ENCODE measurements at places on chromosomes 6 and 20.

DNA sequence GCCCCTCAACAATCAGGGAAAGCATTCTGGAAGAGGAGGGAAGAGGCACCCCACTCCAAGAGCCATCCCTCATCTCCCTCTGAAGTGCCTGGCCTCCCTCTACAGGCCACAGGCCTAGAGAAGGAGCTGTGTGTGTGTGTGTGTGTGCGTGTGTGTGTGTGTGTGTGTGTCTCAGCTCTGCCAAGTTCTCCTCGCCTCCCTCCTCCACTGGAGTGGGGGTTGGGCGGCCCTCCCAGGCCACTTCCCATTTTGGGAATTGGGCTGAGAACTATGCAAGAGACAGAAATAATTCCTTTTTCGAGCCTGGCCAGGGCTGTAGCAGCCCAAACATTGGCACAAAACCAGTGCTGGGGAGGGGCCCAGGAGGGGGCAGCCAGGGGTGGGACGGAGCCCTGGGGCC, 35.7 kb downstream of the KCNB1 start:
- peak; percentile 6 for DNase-seq

DNA sequence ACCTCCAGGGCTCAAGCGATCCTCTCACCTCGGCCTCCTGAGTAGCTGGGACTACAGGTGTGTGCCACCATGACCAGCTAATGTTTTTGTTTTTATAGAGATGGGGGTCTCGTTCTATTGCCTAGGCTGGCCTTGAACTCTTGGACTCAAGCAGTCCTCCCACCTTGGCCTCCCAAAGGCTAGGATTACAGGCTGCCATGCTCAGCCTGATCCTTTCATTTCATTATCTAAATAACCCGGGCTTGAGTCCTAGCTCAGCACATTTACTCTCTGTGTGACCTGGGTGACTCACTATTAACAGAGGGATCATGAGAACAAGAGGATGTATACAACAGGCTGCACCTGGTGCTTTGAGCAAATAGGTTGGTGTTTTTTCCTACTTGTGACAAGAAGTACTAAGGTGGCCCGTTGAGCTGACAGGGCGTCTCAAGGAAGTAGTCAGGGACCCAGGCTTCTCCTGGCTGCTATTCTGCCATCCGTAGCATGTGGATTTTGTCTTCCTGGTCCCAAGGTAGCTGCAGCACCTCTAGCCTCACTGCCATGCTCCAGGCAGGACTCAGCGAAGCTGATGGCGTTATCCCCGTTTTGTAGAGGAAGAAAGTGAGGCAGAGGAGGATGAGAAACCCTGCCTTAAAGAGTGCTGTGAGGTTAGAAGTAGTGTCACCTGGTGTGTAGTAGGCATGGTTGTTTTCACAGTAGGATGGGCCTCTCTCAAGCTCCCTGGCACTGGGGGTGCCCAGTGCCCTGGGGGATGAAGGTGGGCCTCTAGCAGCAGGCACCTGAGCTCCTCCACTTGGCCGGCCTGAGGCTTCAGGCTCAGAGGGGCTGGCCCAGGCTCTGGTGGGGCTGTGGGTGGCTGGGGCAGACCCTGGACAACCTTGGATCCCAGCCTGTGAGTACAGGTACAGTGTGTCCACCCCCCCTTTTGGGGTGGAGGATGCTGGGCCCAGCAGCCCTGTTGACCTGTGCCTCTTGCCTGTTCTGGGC, 62.4 kb downstream of the ADNP start:
- DNase-seq, result no peak

GRCh38 chr6:30876039-30876730, 8.1 kb upstream of the DDR1 start:
- DNase-seq, result no peak

GRCh38 chr6:38818691-38819090, 103.6 kb downstream of the DNAH8 start:
- no peak for DNase-seq

DNA sequence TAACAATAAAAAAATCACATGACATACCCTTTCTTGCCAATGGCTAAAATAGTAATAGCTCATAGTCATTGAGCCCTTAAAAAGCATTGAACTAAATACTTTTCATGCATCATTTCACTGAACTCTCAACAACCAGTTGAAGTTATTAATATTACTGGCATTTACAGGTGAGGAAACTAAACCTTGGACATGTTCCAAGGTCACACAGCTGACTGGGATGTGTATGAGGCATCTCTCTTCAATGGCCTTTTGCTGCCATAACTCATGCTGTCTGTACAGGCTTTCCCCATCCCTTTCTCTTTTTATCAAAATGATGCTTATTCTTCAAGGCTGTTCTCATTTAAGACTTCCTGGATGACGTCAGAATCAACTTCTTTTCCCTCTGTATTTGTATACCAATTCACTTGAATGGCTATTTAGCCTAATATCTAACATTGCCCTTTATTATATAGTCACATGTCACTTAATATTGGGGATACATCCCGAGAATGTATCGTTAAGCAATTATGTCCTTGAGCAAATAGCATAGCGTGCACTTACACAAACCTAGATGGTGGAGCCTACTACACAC, 476.4 kb downstream of the KIF16B start:
- DNase-seq, result no peak

DNA sequence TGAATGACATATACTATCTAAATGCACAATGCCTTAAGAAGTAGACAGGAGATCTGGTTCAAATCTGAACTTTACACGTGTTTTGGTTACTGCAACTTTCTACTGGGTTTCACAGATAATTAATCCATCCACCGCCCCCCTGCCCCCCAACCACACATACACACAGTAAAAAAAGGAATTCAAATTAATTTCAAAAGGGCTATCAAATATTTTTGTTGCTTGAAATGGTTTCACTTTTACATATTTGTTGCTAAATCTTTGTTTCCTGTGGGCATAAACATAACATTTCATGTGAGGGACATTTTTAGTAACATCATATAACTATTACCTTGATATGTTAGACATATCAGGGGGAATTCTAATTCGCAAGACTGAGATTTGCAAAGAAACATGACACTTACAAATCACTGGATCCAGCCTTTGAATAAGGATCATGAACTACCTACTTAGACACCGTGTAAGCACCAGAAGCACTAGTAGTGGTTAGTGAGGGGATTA, 7.5 kb downstream of the NEDD9 start:
- DNase-seq, result no peak

DNA sequence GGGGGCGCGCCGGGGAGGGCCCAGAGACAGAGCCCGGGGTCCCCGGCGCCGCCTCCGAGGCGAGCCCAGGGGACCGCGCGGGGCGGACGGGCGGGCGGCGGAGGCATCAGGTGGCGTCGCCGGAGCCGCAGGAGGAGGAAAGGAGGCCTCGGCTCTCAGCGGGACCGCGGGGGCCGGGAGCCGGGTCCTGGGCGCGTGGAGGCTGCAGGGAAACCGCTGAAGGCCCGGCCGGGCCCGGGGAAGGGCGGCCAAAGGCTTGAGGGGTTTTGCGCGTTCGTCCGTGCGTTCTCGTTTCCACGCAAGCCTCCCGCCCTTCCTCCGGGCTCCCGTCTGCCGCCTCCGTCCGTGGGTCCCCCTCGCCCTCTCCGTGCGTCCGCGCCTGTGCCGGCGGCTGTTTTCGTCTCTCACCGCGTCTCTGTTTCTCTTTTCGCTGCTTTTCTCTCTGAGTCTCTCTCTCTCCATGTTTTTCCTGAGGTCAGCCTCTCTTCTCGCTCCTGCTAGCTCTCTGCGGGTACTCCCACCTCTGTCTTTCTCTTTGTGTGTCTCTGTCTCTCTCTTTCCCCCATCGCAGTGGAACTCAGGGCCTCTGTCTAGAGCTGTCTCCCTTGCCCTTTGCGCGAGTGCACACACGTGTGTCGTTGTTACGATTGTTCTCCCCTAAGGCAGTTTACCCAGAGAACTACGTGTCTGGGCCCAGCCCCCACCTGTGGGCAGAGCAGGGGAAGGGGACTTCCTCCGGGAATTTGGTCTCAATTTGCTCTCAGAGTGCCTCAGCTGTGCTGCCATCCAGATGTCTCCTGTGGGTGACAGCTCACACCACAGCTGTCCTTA, 2.1 kb downstream of the IRF4 start:
- no peak for DNase-seq

DNA sequence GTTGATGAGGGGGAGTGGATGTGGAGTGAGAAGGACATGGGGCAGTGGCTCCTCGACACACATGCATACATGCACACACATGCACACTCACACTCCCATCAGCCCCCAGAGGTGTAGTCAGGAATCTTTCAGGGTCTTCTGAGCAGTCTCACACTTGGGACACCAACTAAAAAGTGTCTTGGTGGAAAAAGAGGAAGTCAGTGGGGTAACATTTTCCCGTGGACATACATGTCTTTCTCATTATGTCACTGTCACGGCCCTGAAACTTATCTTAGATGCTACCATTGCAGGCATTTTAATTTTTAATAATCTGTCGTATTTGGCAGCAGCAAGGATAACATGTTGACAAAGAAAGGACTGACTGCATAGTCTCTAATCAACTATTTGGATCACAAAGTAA, 261.1 kb downstream of the ADGRG6 start:
- DNase-seq, result no peak

Measured in fibroblast of skin of left biceps (primary cell).